Motor neuron (in vitro differentiated cells): ENCODE measurements at places on chromosomes 11 and 22.

- no peak for ATAC-seq
Measured at GRCh38 chr11:1858154-1858553, 5.3 kb downstream of the LSP1 start.

GRCh38 chr11:86230921-86231434 lies 13.6 kb upstream of the EED start:
- ATAC-seq: no peak

DNA sequence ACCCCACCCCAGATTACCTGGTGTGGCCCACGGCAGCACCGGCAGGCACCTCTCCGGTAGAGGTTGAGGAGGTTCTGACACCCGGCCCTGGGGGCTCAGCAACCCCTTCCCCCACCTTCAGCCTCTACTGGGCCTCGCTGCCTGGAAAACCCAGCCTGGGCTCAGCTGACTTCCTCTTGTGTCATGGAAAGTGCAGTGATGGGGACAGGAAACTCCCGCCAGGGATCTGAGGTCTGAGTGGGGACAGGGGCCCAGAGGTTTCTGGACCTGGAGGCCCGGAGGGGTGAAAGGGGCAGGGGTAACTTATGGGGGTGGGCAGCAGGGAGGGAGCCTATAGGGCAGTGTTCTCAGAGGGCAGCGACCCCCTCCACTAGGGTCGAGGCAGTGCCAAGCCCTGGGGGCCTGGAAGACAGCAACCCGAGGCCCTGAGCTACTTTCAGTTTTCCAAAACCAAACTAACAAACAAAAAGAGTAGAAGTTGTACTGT lies 10.0 kb upstream of the CD5 start:
- ATAC-seq: no peak

DNA sequence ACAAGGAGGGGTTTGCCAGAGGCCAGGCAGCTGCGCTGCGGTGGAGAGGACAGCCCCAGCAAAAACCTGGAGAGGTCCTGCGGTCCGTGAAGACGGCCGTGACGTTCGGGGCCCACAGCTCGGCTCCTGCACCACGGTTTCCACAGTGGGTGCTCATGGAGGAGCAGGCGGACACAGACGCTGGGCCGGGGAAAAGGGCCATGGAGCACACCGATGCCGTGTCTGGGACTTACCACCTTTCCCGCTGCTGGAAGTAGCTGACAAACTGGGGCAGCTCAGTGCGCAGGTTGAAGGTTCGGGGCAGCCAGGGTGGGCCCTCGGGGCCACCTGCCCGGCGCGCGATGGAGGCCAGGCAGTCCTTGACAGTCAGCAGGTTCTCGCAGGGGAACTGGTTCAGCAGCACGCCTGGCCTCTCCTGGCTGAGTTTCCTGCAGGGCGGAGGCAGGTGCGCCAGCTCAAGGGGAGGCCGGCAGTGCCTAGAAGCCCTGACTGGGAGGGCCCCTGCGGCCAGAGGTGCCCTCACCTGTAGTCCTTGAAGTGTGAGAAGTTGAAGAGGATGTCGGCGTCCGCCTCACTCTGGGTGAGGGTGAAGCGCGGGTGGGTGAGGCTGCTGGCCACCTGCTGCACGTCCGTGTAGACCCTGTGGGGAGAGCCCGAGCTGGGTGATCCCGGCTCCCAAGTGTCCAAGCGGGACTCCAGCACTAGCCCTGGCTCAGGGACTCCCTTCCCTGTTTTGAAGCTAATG lies 12.8 kb downstream of the TTLL12 start:
- no peak for ATAC-seq

DNA sequence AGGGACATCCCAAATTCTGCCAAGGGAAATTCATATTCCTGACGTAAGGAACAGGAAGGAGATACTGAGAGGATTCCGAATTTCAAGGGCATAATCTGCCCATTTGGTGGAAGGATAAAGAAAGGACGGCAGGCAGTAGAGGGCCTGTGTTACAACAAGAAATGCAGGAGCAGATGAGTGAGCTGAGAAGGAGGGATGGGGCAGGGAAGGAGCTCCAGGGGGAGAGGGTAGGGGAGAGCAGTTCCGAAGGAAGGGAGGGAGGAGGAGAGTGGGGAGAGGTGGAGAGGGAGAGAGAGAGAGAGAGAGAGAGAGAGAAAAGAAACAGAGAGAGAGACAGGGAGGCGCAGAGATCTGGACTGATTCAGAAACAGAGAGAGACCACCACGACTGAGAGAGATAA lies 843 bp downstream of the OPCML start:
- ATAC-seq: no peak

- no peak for ATAC-seq
Measured at GRCh38 chr11:73185680-73186293, 32.3 kb upstream of the P2RY2 start.
